ENCODE measurements at places on chromosomes 6 and 20.

DNA sequence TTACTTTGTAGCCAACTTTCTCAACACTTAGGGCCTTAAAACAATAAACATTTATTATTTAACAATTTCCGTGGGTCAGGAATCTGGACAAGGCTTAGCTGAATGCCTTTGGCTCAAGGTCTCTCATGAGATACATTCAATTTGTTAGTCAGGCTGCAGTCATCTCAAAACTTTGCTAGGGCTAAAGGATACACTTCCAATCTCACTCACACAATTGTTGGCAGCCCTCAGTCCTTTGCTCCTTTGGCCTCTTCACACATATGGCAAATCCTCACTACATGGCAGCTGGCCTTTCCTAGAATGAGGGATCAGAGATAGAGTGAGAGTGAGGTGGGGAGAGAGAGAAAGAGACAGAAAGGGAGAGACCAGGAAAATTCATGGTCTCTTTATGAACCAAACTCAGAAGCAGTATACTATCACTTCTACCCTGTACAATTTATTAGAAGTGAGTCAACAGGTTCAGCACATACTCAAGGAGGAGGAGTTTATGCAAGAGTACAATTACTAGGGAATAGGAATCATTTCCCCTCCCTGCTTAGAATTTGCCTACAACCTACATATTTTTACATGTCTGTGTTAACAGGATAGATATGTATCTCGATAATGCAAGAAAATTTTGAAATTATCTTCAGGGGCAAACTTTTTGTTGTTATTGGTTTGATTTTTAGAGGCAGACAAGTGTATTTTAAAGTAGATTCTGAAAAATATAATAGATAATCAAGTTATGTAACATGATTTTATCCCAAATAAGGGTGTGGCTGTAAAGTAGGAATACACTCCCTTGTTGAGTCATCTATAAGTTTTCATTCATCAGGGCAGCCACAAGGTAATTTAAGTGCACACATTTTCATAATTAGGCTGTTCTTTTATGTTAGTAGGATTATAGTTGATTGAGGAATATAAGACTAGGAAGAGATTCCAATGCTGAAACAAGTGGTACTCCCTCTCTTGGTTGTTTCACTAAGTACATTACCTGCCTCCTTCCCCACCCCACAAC, 85.9 kb upstream of the HMGCLL1 start:
- DNase-seq, result no peak

- no peak for DNase-seq
These were observed 801 bp upstream of the PPARD start for GRCh38 chr6:35341557-35341956.

DNA sequence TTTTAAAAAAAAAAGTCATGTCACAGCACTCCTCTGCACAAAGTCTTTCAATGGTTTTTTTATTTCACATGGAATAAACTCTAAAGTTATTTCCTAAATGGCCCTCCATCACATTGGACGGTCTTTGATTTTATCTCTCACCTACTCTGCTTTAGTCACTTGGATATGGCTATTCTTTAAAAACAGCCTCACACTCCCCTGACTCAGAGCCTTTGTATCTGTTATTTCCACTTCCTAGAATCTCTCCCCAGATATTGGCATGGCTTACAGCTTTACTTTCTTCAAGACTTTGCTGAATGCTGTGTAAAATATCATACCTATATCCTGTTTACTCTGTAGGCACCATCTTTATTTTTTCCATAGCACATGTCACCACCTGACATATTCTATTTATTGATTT, 194.7 kb upstream of the MCHR2 start:
- no peak for DNase-seq

DNA sequence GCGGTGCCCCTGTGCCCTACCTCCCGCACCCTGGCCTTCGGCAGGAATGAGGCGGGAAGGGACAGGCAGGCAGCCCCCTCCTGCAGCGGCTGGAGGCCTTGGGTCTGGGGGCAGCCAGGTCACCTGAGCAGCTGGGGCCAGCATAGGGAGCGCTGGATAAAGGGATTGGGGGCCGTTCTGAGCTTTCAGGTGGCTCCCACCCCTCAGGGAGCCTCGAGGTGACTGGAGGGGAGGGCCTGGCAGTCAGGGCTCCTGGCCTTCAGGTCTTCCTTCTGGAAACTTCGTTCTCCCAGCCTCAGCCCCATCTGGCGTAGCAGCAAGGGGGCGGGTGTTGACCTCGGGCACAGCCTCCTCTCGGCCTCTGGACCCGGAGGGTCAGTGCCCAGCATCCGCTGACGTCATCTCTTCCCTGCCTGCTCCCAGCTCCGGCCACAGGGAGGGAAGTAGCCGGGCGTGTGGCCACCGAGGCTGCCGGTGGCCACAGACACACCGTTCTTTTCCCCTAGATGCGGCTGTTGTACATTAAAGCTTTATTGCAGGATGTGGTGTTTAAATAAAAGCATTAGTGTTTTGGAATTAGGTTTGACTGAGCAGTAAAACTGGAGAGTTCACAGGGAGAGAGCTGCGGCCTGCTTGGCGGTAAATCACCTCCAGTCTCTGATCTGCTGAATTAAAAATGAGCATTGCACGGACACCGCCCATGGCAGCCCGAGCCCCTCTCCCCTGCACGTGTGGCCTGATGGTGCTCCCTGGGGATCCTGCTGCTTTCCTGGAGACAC, 80.0 kb upstream of the GATA5 start:
- DNase-seq, result no peak

DNA sequence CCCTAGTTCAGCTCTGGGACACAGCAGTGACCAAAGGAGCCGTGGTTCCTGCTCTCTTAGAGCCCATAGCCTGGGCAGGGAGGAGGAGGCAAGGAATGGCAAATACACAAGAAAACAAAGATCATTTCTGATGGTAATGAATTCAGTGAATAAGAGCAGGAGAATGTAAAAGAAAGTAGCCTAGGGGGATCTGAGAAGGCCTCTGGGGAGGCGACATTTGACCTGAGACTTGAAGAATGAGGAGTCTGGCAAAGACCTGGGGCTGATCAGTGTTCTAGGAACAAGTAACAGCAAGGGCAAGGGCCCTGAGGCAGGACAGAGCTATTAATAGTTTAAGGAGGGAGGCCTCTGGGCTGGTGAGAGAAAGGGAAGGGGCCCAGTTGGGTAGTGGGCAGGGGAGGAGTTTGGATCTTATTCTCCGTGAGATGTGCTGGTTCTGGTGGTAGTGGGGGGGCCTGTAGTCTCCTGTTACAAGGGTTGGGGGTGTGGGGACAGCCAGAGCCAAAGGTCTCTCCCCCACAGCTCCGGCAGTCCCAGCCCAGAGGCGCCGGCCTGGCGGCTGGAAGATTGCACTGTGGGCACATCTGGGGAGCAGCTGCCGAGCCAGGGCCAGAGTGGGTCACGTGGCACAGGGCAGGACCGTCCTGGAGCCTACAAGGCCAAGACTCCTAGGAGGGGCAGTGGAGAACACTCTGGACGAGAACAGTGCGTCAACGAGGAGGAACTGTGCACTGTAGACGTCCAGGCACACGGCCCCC, 9.3 kb upstream of the ID1 start:
- no peak for DNase-seq

- no peak for DNase-seq
These were observed 78.3 kb downstream of the PRKN start for GRCh38 chr6:162649271-162649670.

- DNase-seq, result no peak
These were observed 131.9 kb downstream of the UST start for GRCh38 chr6:148878683-148879082.

DNA sequence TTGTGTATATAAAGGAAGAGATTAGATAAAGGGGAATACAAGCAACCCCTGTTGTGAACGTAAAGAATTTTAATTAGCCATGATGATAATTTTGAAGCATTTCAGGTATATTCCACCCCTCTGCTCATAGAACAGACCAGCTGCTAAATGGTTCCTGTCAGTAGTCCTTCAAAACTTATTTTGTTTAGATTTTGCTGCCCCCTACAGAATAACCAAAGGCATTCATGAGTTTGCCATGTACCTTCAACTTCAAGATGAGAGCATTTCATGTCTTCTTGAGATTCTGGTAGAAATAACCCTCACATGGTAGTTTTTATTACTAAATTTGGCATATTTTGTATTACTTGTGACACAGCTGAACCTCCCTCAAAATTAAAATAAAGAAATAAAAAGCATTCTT, 1586.7 kb downstream of the HACE1 start:
- no peak for DNase-seq

DNA sequence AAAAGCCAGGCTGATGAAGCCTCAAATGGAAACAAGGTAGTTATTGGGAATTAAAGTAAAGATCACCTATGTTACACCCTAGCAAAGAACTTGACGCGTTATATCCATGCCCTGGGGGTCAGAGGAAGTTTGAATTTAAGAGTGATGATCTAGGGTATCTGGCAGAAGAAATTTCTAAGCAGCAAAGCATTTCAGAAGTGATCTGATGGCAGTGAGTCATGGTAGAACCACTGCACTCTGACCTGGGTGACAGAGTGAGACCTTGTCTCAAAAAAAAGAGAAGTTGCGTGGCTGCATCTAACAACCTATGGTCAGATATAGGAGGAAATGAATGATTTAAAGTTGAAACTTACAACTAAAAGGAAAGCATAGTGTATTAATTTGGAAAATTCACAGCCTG, 45.2 kb downstream of the SCP2D1 start:
- no peak for DNase-seq

DNA sequence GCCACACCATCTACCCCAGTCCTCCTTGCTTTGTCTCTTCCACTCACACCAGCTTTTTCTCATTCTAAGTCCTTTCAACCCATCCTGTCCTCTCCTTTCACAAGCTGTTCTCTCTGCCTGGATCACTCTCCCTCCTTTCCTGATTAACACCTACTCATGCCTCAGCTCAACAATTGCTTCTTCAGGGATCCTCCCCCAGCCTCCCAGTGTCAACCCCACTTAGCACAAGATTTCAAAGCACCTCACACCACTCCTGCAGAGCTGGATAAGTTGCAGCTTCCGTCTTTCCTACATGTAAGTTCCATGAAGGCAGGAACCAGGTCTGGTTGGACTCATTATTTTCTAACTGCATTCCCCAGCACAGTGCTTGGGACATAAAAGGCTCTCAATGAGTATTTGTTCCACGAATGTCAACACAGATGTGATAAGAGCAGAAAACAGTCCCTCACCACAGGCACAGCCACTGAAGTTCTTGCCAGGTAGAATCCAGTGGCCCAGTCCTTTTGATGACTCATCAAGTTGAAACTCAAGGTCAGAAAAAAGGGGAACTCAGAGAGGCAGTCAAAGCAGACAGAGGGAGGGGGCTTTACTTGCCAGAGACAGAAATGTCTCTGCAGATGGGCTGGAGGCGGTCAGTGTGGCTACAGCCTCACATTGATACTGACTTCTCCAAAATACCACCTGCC, 193.4 kb upstream of the PRDM1 start:
- no peak for DNase-seq

- no peak for DNase-seq
These were observed 24.4 kb downstream of the SLC22A23 start for GRCh38 chr6:3432416-3432815.
